Stimulated activated CD8-positive, alpha-beta memory T cell treated with anti-CD3 and anti-CD28 coated beads, Interleukin-7, amount 100 ng/mL, for 4 hours (primary cell): ENCODE measurements at places on chromosomes 3 and 15.

- peak; percentile 54 for DNase-seq
Observed at GRCh38 chr15:74793135-74794028, 11.5 kb downstream of the CSK start.

DNA sequence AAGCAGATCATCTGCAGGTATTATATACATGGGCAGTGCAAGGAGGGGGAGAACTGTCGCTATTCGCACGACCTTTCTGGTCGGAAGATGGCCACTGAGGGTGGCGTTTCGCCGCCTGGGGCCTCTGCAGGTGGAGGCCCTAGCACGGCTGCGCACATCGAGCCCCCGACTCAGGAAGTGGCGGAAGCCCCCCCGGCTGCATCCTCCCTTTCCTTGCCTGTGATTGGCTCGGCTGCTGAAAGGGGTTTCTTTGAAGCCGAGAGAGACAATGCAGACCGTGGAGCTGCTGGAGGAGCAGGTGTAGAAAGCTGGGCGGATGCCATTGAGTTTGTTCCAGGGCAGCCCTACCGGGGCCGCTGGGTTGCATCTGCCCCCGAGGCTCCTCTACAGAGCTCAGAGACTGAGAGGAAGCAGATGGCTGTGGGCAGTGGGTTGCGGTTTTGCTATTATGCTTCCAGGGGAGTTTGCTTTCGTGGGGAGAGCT lies 639 bp downstream of the MKRN3 start:
- DNase-seq = peak; percentile 5

DNA sequence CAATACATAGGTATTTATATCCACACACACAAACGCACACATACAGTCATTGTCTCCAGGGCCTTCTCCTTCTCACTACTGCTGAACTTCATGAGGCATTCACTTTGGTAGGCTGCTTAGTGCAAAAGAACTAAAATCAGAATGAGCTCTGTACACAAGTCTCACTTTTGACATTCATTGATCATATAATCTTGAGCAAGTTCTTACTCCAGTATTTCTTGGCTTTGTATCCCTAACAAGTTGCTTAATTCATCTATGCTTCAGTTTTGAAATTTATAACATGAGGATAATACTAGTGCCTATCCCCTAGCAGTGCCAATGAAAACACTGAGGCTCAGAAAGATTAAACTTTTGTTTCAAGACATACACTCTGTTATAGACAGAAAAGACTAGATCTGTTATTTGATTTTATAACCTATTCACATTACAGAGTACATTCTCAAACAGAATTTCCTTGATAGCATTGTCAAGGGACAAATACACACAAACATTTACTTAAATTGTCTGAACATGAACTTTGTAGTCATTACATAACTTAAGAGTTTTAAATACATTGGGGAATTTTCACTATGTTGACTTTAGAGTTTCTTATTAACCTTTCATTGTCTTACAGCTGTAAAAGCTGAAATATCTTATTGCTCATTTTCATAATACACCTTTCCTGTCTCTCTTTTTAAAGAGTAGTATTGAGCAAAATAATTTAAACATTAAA lies 55.0 kb upstream of the SI start:
- DNase-seq = no peak

DNA sequence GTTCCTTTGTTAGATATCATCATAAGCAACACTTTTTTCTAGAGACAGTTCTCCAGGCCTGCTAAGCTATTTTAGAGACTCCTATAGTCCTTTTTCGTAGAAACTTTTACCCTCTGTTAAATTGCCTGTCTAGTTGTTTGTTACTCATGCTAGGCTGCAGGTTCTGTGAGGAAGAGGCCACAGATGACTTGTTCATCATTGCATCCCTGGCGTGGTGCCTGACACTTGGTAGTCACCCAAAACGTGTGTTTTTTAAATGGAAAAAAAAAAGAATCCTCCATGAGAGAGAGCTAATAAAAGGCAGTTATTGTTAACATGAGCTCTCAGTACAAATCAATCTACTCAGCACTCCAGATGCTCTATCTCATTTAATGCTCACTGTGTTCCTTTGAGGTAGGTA lies 35.1 kb downstream of the CCDC54 start:
- DNase-seq = no peak

- DNase-seq = no peak
Observed at GRCh38 chr3:147422196-147422595, 13.0 kb downstream of the ZIC1 start.

DNA sequence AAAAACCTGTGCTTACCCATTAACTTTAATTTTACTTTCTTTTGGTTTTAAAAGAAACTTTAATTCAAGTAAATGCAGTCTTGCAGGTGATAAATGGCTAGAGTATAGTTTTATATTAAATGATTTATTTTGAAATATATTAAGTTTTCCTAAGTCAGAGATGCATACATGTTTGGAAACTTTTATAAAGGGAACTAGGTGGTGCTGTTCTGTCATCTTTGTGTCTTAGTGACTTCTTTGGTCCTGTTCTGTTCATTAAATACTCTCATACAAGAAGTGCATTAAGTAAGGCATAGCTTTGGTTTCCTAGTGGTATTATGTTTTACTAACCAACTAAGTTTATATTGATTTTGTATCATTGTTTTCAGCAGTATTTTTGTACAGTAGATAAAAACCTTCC lies 15.6 kb downstream of the CADM2 start:
- DNase-seq = no peak

- no peak for DNase-seq
Observed at GRCh38 chr3:46557814-46558183, 8.3 kb downstream of the LRRC2 start.

GRCh38 chr15:71191296-71191695 lies 76.0 kb downstream of the THSD4 start:
- DNase-seq = no peak

DNA sequence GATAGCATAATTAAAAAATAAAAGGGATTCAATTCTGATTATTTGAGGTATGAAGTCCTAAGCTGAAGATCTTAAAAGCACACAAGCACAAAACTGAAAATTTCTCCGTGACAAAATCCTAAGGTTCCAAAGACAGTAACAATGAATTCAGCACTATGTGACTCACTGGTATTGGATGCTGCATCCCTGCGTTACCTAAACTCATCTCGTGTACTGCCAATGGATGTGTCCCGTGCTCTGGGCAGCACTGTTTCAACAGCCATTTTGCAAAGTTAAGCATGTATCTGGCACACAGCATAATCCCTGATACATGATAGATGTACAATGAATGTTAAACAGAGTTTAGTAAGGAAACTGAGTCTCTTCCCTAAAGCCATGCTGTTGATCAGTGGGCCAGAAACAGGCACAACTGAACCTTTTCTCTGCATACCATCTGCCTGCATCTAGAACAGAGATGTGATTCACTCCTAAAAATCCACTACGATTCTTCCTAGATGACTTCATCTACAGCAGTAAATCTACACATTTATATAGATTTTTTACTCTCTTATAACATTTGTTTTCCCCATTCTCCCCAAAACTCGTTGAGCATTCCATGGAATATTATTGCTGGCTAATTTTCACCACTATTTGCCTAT lies 14.3 kb downstream of the SUCLG2 start:
- no peak for DNase-seq

- no peak for DNase-seq
Observed at GRCh38 chr15:53987480-53987879, 9.2 kb downstream of the UNC13C start.

DNA sequence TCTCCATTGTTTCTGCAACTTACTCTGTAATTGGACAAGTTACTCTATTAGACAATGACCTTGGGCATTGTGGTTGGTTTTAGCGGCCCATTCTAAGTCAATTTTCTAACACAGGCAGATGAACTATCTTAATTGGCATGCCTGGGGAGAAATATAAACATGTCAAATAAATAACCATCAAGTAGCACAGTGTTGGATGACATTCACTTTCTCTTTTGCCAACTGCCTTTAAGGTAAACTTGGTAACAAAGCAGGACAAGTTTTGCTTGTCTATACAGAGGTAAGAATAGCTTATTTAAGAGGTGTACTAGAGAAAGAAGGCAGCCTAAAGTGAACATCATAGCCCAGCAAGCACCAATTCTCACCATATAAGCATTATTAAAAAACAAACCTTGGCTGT lies 599.6 kb downstream of the GBE1 start:
- no peak for DNase-seq

GRCh38 chr3:186095561-186096081 lies 13.3 kb downstream of the ETV5 start:
- no peak for DNase-seq

DNA sequence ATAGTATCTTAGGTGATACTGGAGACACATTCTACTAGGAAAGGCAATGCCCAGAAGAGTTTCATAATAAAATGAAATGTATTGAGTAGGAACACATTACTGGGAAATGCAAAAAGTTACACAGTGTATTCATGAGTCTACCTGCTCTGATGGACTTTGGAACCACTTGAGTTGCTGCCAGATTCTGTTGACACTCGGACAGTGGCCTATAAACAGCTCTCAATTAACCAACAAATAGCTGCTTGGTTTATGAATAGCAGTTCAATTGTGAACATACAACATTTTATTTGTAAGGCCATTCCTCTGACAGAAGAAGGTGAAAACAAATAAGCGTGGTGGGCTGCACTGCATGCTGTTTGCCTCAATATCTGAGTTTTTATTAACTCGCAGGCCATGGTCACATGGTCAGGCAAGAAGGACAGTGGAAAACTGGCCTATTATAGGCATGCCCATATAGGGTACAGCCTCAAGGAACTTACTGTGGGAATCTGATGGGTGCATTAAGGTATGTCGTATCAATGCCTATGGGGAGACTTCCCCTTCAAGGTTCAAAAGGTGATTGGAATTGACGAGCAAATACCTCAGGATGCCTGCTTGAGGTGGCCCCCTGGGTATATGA lies 66.2 kb downstream of the C3orf80 start:
- no peak for DNase-seq

- DNase-seq = no peak
Observed at GRCh38 chr15:57522148-57522547, 69.6 kb upstream of the MYZAP start.

DNA sequence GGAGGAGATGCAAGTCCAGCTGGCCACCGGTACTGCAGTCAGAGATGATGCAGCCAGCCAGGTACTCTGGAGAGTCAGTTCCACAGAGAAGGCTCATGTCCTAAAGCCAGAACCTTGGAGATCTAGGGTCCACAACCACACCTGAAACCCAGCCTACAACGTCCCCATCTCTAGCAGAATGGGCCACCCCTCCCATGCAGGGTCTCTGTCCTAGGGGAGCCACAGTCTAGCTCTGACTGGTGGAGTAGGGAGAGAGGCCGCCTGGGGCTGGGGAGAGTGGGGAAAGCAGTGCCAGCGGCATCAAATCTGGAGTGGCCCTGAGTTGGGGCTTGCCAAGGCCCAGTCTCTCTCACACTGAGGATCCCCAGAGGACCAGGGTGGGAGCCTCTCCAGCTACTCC lies 43.5 kb downstream of the PTH1R start:
- no peak for DNase-seq

DNA sequence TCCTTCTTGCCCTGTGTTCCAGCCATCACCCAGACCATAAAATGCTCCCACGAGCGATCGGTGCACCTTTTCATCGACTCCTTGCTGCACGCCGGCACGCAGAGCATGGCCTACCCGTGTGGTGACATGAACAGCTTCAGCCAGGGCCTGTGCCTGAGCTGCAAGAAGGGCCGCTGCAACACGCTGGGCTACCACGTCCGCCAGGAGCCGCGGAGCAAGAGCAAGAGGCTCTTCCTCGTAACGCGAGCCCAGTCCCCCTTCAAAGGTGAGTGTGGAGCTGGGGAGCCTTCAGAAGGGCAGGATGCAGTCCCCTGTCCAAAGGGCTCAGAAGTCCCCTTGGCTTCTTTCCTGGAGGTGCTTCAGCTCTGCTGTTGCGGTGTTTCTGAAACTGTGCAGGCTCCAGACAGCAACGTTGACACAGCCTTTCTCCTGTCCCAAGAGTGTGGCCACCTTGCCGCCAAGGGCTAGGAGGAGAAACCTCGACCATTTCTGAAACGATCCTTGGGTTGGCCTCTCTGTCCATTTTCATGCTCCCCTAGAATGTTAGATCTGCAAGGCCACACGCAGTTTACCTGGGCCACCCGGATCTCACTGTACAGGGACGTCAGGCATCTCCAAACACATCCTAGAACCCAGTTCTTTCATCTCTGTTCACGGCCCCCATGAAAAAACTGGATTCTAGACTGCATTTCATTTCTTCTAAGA lies 116.7 kb downstream of the LIPC start:
- DNase-seq = no peak

DNA sequence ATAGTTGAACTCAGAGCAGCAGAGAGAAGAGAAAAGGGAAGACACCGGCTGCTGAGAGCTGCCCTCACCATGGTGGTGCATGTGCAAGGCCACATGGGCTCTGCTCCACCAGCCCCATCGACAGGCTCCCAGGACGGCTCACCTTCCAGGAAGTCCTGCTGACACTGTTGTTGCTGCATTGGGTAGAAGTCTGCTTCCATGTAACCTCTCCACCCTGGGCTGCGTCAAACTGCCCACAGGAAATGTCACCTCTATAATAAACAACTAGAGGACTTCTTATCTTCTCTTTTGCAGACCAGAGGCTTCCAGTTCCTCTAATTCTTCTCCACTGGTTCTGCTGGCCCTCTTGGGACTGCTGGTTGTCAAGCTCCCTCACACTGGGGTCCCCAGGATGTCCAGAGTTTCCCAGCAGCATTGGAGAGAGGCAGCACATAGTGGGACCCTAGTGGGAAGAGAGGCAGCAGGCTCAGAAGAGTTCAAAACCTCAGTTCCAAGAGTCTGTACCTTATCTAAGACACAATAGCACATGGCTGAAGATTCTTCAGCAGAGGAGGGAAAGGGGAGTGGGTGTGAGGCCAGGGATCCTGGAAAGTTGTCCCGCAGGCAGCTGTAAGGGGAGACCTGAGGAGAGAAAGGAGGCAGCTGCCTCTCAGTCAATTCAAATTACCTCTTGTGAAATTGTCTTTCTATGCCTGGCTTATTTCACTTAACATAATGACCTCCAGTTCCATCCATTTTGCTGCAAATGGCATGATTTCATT lies 5.8 kb upstream of the CCR3 start:
- DNase-seq = no peak

DNA sequence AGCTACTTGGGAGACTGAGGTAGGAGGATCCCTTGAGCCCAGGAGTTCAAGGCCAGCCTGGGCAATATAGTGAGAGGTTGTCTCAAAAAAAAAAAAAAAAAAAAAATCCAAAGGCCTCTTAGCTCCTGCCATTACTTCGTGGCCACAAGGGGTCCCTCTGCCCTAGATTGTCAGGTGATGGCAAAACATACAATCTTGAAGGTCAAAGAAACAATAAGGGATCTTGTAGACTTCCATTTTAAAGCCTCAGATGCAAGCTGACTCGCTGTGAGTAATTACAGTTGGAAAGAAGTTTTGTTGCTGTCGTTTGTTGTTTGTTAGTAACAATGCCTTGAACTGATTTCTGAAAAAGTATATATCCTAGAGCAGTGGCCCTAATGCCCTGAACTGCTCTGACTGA lies 55.9 kb upstream of the PLCL2 start:
- peak; percentile 21 for DNase-seq
